ENCODE measurements at places on chromosomes 6 and 20. TPM values are rescaled to one million over a fixed set of nuclear protein-coding genes. Genes with fewer than 3 reads are reported as not detected.

PNLDC1 gene
- total RNA-seq = not detected

PDYN gene
- not detected for total RNA-seq

ESR1 gene
- not detected for total RNA-seq

PTGIS gene
- 0.54 TPM for total RNA-seq

PACRG gene
- not detected for total RNA-seq

RFX6 gene
- total RNA-seq = not detected

PRICKLE4 gene
- not detected for total RNA-seq

ARMC12 gene
- not detected for total RNA-seq

MTO1 gene
- 44.0 TPM for total RNA-seq

PAX1 gene
- 0.12 TPM for total RNA-seq

HTR1B gene
- not detected for total RNA-seq

TAF8 gene
- 20.6 TPM for total RNA-seq

KCNB1 gene
- not detected for total RNA-seq

SEMG1 gene
- total RNA-seq = not detected

Data from Daoy (cell line).